ENCODE measurements at places on chromosomes 7 and 10.

DNA sequence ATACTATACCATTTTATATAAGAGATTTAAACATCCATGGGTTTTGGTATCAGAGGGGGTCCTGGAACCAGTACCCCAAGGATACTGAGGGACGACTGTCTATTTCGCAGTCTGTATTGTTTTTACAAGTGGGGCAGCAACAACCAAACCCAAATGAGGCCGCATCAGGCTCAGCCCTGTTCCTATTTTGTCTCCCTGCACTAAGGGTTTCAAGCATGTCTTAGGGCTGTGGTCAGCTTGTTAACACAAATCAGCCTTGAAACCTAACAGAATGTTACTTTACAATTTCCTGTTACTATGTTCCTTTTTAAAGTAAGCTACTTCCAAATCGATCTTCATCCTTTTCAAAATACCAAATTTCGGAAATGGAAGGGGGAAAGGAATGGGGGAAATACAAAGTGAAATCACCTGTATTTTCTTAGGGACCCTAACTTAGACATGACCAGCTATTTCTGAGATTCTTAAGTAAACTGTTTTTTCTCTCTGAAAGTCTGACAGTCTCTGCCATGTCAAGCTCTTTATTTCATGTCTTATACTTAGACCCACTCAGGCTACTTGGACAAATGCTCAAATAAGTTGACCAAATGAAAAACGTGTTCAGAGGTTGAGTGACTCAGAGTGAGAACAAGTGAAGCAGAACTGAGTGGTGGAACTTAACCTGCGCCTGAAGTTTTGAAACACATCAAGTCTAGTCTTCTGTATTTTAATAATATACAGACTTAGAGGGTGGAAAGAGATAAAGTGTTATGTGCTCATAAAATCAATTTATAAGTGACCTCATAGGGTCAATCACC lies 75.8 kb downstream of the C1GALT1 start:
- no peak for DNase-seq

DNA sequence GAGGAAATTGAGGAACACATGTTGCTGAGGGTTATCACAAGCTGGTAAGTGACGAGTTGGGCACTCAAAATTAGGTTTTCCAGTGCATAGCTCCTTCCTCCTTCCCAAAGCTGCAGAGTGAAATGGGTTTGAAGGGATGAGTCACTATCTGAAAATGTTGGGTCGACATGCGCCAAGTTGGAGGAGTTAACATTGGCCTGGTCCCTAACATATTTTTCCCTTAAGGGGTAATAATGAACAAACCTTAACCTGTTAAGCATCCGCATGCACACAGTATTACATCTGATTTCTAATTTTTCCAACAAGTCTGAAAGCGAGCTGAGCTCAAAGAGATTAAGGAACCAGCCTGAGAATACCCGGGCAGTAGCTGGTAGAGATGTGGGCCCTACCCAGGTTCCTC lies 20.7 kb upstream of the TECTB start:
- DNase-seq = no peak

DNA sequence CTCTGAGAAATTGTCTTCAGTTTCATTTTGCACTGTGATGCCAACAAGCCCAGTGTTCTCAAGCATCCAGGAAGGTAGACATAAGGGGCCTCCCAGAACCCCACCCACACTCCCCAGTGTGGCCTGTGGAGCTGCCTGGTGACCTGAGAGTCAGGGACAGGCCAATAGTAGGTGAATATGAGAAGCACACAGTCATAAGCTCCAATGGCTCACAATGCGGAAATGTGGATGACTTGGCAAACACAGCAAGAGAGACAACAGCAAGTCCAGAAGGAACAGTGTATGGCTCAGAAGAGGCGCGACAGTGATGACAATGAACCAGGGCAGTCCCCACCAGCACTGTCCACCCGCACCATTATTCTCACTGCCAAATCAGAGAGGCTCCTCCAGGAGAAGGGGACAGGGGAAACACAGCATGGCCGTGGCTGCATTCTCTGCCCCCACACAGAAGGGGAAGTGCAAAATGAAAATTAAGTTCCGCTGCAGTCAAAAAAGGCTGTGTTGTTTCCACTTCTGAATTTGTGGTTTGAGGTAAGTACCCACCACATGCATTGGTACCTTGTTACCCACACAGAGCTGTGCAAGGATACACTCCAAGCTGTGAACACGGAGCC lies 419.8 kb downstream of the GRID1 start:
- peak; percentile 18 for DNase-seq

DNA sequence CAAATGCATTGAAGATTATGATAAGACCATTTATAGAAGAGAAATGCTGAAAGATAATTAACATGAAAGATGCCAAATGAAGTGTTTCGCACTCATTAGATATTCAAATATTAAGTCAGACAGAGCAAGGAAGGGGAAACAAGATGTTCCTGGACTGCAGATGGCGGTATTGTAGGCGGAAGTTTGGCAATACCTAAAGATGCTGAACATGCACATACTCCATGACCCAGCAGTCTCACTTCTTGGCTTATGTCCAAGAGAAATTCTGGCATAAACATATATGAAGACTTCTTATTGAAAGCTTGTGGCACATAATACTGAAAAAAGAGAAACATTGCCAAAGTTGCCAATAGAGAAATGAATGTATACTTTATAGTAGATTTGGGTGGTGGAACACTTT lies 325.4 kb upstream of the SEMA3C start:
- no peak for DNase-seq

DNA sequence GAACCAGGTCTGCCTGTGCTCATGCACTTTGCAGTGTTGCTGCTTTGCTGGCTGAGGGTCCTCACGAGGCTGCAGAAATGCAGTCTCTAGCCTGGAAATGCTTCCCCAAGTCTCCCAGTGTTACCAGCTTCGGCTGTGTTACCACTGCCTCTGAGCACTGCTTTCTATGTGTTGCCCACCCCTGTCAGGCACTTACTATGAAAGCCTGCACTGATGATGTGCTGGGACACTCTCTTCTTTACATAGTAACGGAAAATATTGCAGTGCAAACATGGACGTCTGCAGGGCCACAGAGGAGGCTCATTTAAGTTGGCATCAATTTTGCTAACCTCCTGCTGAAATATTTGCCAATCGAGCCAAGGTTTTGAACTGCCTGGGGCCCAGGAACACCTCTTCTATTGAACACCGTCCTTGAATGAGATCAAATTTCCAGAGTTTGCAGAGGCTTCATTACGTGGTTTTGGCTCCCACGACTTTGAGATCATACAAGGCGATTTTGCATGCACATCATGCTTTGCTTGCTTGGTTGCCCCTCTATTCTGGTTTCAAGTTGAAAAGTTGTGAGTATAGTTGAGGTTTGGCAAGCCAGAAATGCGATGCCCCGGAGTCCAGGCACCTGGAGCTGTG lies 404.7 kb upstream of the PODXL start:
- DNase-seq = no peak

DNA sequence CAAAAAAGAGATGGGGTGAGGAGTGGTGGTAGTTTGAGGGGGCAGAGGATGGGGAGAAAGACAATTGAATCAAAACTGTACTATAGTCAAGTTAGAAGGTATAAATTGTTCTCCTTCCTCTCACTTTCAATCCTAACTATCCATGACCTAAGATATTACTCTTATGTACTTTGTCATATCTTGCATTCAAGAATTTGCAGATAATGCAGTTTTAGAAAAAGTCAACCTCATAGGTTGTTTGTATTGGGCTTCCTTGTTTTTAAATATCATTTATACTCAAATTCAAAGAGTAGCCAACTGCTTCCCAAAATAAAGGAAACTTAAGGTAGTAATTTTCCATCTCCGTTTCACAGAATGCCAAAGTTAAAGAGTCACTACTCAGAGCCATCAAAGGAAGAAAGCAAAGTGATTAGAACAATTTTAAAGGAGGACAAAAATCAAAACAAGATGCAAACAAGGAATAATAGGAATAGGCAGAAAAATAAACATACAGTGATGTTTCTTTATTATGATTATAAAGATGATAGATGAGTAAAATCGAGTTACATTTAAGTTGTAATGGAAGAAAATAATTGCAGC lies 32.7 kb downstream of the MET start:
- DNase-seq = no peak

DNA sequence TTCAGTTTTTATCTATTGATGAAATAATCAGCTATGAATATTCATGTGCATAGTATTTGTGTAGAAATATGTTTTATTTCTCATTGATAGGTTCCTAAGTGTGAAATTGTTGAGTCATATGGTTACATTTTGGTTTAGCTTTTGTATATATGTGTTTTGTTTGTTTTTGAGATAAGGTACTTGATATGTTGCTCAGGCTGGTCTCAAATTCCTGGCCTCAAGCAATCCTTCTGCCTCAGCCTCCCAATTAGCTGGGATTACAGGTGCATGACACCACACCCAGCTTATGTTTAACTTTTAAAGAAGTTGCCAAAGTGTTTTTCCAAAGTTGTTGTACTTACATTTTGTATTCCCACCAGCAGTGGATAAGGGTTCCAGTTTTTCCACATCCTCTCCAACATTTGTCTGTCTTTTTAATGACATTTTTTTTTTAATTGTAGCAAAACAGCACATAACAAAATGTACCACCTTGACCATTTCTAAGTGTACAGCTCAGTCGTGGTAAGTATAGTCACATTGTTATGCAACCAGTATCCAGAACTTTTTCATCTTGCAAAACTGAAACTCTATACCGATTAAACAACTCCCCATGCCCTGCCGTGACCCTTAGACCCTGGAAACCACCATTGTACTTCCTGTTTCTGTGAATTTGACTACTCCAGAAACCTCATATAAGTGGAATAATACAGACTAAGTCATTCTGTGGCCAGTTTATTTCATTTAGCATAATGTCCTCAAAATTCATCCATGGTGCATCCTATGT lies 12.6 kb upstream of the UBE2D1 start:
- DNase-seq = no peak

Data from K562 (cell line).